ENCODE measurements at places on chromosomes 11 and 22. TPM values are rescaled to one million over a fixed set of nuclear protein-coding genes. Genes with fewer than 3 reads are reported as not detected.

The OR10S1 gene
- total RNA-seq: not detected

The TMEM121B gene
- 0.11 TPM for total RNA-seq

GRCh38 chr11:92739041-92739440 lies 230.4 kb upstream of the MTNR1B start:
- DNase-seq: no peak

- no peak for DNase-seq
Observed at GRCh38 chr11:111540937-111541253, 375 bp downstream of the LAYN start.

DNA sequence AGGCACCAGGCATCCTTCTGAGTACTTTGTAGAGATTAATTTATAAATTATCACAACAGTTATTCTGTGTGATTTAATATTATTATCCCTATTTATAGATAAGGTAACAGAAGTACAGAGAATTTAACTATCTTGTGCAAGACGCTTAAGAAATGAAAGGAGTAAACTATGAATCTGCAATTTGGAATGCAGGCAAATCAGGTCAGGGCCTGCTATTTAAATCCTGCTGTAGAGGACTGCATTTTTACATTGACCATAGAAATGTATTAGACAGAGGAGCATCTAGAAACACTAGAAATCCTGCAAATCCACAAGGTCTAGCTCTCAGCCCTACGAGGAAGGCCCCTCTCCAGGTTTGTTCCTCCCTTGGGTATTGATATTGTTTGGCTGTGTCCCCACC lies 336.2 kb downstream of the ETS1 start:
- no peak for DNase-seq

The NXPE1 gene
- total RNA-seq: not detected

GRCh38 chr11:118612378-118612777 lies 5.0 kb downstream of the PHLDB1 start:
- no peak for DNase-seq

GRCh38 chr11:128919216-128919615 lies 23.5 kb downstream of the TP53AIP1 start:
- DNase-seq: no peak

- no peak for DNase-seq
Observed at GRCh38 chr11:90845799-90846198, 623.0 kb upstream of the CHORDC1 start.

The PTPRCAP gene
- 163 TPM for total RNA-seq

GRCh38 chr11:34975482-34975881 lies 59.1 kb downstream of the PDHX start:
- DNase-seq: no peak

- no peak for DNase-seq
Observed at GRCh38 chr11:111310088-111310487, 11.7 kb downstream of the POU2AF3 start.

The RDX gene
- total RNA-seq: 63.6 TPM

The GGTLC2 gene
- total RNA-seq: not detected

All from CD8-positive, alpha-beta memory T cell (primary cell).